ENCODE measurements at places on chromosomes 16 and 17.

GRCh38 chr17:56891751-56892150 lies 22.1 kb downstream of the TRIM25 start:
- DNase-seq, result no peak

DNA sequence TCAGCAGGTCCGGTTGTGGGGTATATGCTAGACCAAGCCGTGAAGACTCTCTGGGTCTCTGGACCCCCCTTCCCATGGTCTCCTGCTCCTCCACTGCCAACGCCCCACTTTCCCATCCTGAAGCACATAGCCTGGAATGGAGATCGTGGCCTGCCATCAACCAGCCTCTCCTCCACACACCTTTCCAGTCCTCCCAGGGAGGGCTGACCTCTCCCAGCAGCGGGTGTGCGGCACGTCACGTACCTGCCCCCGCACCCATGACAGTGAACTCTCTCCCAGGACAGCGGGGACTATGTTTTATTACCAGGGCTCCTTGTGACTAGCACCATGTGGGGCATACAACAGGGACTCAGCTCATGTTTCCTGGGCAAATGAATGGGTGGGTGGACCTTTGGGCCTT lies 1.8 kb downstream of the PRM3 start:
- DNase-seq, result no peak

DNA sequence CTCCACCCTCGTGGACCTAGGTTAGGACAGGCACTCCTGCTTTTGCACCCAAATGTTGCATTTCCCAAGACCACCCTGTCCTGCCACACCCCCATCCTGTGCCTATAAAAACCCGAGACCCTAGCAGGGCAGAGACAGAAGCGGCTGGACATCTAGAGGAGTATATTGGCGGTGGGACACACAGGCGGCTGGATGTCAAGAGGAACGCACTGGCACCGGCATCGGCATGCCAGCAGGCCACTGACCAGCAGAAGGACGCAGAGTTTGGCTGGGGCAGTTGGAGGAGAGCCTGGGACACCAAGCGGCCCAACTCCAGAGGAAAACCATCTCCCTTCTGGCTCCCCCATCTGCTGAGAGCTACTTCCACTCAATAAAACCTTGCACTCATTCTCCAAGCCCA lies 14.7 kb upstream of the WFIKKN2 start:
- DNase-seq, result no peak

DNA sequence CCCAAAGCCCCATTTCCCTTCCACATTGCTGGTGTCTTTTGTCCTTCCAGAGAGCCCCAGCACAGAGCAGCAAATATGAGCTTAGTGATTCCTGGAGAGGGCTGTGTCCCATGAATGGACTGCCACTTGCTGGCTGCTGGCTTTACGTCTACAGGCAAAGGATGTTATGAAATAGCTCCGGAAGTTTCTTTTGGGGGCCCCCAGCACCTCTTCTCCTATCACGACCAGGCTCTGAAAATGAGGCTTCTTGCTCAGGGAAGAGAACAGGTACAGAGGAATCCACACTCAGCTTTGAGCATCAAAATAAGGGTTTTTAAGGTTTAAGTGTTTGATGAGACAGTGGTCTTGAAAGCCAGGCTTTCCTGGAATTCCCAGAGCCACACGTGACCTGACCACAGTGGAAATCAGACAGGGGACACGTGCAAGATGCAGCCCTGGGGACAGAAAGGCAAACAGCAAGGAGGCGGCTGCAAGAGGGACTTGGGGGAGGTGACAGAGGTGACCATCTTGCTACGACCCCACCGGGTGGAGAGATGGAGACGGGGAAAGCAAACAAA lies 58.1 kb downstream of the ZDHHC7 start:
- DNase-seq, result no peak

- DNase-seq, result no peak
Measured at GRCh38 chr16:9874219-9874618, 308.0 kb downstream of the GRIN2A start.

DNA sequence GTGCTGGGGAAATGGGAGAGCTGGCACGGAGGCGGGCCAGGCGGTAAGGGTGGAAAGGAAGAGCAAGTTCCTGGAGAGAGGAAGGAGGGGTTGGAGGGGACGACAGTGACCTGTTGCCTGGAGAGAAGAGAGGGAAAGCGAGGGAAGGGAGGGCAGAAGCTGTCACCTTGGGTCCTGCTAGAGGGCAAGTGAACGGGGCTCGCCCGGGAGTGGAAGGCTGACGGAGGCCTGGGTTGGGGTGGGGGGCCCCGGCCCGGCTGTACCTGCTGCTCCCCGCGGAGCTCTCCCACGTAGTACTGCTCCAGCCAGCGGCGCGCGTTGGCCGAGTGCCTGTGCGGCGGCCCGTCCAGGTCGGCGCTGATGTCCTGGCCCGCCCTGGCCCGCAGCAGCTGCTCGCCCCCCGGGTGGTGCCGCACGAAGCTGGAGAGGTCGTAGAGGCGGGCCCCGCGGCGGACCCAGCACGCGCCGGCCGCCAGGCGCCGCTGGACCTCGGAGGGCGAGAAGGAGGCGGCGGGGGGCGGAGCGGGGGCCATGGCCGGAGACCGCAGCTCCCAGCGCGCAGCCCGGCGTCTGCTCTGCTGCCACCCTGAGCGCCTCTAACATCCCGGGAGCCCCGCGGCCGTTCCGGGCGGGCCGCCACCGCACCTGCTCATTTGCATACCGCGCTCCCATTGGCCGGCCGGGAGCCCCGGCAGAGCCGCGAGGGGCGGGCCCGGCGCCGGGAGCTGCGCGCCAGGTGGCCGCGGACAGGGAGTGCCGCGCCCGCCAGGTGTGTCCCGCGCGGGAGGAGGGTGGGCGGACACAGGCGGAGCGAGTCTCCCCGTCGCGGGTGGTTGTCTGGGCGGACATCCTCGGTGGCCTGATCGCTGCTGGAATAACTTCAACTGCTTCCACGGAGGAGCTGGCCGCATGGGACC lies at the start of gene FA2H:
Gene FA2H (minus strand): TSS at position 598 of the 917 bp plus-strand sequence. CDS start 65 bp downstream, at position 533.
- DNase-seq, result no peak

- DNase-seq, result no peak
Measured at GRCh38 chr17:76137001-76137350, 4.1 kb downstream of the FOXJ1 start.

GRCh38 chr16:508884-509736 lies 18.4 kb upstream of the CAPN15 start:
- no peak for DNase-seq

DNA sequence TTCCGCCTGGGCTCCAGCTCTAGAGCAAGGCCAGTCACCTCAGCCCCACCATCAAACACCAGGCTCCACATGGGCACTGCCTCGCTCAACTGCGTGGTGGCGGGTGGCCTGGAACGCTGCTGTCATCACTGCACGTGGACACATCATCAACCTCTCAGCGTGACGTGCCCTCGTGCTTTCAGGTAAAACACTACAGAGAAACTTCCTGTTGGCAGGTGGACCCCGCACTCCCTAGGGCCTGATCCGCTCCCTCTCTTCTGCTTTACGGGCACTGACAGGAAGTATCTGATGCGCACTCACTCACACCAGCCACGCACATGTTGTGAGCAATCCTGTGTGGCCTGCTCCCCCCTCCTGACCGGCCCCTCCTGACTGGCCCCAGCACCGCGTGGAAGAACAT lies 87.4 kb downstream of the ANKRD11 start:
- DNase-seq, result no peak

- DNase-seq, result peak; percentile 85
Measured at GRCh38 chr16:14632693-14633569, at the start of gene BFAR. BFAR (plus strand) TSS chr16:14632951; CDS start chr16:14644347, 11,396 bp downstream.

DNA sequence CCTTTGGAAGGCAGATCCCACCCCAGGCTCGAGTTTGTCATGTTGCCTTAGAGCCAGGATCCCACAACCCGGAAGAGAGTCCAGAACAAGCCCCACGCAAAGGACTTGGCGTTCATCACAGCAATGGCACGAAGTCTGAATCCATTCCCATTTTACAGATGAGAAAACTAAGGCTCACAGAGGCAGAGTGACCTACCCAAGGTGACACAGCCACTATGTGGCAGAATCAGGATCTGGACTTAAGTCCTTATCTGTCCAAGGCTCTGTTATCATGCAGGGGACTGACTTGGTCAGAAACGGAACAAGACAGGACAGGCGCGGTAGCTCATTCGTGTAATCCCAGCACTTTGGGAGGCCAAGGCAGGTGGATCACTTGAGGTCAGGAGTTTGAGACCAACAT lies 86.5 kb downstream of the GSG1L start:
- no peak for DNase-seq

- no peak for DNase-seq
Measured at GRCh38 chr17:81340607-81341515, 45.8 kb upstream of the SLC38A10 start.

DNA sequence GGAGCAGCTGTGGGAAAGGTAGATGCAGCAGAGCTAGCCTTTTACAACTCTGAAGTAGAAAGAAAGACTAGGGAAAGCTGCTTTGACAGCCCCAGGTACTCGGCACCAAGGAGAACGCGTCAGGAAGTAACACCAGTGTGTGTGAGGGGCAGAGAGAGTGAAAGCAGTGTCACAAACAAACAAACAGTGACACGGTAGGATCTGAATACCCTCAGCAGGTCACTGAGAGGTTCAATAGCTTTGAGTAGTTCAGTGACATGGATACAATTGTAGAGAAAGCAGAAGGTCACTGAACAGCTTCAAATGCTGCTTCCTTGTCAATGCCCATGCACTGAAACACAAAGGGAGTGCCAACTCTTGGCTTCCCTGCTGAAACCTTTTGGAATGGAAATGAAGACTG lies 150.3 kb upstream of the C17orf78 start:
- DNase-seq, result no peak

DNA sequence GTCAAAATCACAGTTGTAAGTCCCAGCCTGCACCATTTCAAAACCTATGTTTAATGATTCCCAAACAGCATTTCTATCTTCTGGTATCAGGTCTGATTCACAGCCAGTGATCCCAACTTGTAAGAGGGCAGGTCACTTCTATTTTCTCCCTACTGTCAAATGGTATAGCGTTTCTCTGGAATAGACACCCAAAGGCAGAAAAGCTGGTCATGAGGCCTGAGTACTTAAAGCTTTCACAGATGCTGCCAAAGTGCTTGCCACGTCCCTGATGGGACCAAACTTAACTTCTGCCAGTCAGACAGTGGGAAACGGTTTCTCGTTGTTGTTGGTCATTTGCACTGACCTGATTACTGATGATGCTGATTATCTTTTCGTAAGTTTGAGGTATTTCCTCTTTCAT lies 43.4 kb downstream of the CYTH1 start:
- DNase-seq, result no peak

DNA sequence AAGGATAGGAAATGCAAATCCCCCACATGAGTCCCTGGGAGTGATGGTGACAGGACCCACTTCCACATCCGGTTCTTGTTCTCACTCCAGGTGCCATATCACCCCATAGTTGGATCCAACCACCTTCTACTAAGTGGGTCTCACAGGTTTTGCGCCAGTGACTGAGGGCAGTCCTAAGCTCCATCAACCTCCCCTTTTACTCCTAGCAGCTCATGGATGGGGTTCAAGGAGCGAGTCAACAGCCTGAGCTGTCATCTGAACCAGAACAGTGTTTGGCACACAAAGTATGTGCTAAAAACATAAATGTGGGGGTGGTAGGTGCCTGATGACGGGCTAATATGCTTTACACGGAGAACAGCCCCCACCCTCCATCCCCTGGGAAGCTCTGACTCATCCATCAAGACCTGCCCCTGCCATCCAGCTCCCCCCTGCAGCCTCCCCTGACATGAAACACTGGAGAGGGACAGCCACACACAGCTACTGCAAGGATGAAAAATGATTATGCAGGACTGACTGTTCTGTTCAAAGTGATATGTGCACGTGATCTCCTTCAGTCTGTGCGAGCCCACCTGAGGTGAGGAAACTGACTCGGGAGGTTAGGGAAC lies 143.2 kb upstream of the CDH5 start:
- DNase-seq, result no peak

- DNase-seq, result no peak
Measured at GRCh38 chr16:11066261-11066870, 122.0 kb downstream of the CLEC16A start.

- DNase-seq, result no peak
Measured at GRCh38 chr17:56231252-56231651, 78.0 kb downstream of the ANKFN1 start.

DNA sequence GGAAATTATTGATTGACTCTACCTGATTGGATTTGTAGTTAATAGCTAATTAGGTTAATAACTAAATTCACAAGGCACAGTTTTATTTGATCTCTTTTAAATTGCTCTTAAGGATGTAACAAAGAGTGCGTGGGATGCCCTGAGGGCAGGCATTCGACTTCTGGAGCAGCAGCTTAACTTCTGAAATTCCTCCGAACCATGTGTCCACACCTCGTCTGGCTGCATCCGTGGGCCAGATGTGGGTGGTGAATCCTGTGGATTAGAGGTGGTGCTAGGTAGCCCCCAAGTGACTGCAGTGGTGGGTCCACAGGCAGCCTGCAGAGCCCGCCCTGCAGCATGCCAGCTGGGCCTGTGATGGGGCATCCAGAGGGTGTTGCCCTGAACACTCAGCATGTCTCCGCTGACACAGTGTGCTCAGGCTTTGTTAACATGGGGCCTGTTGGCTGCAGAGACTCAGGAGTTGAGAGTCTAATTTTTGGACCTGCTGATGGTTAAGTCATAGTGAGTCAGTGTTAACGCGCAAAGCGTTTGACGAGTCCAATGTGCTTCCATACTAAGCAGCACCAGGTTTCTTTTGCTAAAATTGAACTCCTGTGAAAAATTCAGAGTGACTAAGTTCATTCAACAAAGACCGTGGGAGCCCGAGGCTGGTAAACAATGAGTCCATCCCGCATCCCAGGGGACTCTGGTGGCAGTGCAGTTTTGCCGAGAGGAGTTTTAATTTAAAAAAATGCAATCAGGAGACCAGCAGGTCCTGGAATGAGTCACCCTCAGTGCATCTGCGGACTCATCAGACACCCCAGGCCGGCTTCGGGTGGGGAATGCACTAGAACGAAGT lies 3.8 kb upstream of the NPB start:
- no peak for DNase-seq

DNA sequence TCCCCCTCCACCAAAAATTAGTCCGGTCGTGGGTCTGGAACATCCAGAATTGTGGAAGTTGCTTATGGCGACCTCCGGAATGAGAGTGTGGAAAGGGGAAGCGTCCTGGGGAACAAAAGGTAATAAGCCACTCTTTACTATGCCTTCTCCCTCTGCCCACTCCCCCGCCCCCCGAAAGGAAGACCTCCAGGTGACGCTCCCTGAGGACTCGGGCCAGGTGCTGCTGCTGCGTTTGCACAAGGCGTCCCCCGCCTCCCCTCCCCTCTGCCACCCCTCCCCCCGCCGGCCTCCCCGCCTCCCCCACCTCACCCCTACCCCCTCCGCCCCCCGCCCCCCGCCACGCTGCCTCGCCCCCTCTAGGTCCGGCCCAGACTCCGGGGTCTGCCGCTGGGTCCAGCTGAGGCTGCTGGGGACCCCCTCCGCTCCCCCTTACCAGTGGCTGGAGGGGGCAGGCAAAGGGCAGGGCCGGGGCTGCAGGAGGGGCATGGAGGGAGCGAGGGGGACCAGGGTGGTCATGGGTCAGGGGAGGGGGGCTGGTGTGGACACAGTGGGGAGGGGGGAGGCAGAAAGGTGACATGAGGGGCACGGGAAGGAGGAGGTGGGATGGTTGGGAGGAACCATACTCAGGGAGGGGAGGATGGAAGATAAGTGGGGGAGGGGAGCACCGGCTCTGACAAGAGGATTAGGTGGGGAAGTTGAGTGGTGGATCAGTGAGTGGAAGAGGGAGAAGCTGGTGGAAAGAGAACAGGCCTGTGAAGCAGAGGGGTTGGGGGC lies 23.6 kb downstream of the ALOX12B start:
- DNase-seq, result no peak

GRCh38 chr17:6186998-6187397 lies 116.8 kb downstream of the WSCD1 start:
- DNase-seq, result no peak

GRCh38 chr17:31692632-31693031 lies 166.4 kb downstream of the COPRS start:
- DNase-seq, result no peak
